ENCODE measurements at places on chromosomes 7 and 10.

GRCh38 chr10:112981553-112981952, 31.5 kb downstream of the TCF7L2 start:
- no peak for DNase-seq

DNA sequence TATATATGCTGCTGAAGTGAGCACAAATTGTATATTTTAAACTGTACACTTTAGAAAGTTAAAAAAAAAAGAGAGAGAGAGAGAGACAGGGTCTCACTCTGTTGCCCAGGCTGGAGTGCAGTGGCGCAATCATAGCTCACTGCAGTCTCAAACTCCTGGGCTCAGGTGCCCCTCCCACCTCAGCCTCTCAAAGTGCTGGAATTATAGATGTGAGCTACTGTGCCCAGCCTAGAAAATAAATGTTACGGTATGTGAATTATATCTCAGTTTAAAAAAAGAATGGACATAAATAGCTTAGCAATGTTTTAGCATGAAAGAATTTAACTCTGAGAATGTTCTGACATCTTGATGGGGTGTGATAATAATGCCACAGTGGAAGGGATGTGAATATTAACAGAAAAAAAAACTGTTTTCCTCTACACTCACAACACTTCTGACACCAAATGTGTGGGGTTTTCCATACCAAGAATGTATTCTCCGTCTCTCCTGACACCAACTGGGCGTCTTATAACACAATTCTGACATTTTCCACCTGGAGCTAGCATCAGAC, 162.1 kb downstream of the PLCE1 start:
- no peak for DNase-seq

DNA sequence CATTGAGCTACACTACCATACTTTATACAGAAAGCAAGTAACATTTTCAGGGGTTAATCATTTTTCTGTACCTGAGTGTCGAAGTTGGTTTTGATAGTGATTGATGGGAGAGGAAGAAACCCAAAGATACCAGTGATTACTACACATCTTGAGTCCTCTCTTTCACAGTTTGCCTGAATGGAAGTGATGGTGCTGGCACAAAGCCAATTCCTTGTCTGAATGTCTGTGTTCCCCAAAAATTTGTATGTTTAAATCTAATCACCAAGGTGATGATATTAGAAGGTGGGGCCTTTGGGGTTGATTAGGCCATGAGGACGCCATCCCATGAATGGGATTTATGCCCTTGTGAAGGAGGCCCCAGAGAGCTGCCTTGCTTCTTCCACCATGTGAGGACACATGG, 696.9 kb upstream of the ANKRD30A start:
- no peak for DNase-seq

- DNase-seq = no peak
These were observed 172.6 kb upstream of the KLF14 start for GRCh38 chr7:130906575-130906974.

DNA sequence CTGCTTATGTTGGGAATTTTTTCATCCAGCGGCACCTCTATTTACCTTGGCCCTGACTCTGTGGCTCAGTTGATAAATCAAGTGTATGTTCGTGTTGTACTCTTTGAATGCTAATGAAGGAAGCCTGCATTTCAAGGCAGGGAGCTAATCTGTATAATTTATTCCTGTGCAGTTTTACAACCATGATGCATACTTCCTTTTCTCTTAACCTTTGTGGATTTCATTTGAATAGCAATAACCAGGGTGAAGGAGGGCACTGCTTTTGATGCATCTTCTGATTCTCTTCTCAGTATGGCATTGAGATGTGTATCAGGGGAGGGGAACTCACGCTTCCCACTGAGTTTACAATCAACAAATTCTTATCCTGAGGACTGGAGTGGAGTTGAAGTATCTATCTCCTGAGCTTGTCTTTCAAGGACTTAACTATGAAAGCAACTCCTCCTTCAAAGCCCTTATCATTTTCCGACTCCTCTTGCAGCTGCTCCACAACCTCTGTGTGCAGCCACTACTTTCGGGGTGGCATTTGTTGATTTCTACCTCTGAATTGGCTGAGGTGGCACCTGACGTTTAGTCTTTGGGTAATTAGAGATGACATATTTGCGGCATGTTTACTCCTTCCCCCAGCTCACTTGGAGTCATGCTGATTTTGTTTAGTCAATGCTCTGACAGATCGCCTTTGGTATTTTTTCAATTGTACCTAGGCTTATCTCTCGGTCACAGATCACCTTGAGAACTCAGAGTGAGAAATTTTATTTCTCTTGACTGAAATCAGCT, 275.2 kb downstream of the PHTF2 start:
- no peak for DNase-seq

GRCh38 chr7:157276091-157276561, 60.7 kb upstream of the DNAJB6 start:
- DNase-seq = no peak

- DNase-seq = no peak
These were observed 68.8 kb upstream of the DNAJB6 start for GRCh38 chr7:157267956-157268355.

DNA sequence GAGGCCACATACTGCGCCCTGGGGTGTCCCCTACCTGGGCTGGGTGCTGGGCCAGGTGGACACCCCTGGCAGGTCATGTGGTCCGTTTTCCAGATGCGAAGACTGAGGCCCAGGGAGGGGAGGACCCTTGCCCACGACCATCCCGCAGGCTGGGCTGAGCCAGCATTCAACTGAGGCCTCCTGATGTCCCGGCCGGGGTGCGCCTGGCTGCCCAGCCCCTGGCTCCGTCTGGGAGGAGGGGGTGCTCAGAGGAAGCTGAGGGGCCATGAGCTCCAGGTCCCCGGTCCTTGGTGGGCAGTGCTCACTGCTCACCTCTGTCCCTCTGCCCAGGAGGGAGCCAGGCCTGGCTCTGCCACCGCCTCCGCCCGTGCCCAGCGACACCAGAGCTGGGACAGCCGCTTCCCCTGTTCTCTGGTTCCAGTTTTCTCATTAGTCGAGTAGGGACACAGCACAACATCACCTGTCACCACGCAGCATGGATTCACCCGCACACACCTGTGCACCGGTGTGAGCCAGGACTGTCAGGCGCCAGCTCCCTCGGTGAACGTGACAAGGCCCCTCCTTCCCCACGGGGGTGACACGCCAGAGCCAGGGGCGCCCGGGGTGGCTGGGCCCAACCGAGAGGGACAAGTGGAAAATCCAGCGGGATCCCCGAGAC, 139.7 kb downstream of the ELFN1 start:
- DNase-seq = no peak

GRCh38 chr7:142797391-142798377, 26.9 kb downstream of the PRSS2 start:
- DNase-seq = no peak

DNA sequence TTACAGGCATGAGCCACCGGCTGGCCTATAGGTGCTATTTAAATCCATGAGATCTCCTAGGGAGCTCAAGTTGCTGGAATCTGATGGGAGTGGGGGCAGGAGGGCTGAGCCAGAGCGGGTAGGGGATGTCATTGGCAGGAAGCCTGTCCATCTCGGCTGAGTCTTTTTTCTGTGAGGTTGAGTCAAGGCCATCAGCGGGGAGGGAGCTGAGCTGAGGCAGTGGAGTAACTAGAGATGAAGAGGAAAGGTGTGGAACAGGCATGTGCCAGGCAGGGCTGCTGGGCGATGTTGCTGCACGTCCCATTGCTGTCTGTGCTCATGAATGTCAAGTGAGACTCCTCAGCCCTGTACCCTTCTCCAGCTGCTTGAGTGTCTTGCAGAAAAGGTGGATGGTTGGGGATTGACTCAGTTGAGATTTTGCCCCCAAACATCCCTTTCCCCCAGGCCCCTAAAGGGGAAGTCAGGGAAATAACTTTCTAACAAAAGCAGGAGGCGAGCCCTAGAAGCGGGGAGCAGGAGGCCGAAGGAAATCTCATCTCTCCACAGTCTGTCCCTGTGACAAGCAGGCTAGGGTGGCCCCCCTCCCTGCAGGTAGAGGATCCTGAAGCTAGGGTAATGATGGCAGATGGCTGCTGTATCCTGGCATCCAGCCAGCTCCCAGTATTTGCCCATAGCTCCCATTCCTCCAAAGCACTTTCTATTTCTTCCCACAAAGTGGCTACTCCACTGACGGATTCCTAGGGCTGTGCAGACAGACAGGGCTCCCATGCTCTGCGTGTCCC, 5.4 kb downstream of the ATP6V1F start:
- no peak for DNase-seq

- peak; percentile 70 for DNase-seq
These were observed 1.9 kb upstream of the CYP26A1 start for GRCh38 chr10:93071674-93072224.

- DNase-seq = no peak
These were observed 1.8 kb downstream of the MMRN2 start for GRCh38 chr10:86955501-86956194.

DNA sequence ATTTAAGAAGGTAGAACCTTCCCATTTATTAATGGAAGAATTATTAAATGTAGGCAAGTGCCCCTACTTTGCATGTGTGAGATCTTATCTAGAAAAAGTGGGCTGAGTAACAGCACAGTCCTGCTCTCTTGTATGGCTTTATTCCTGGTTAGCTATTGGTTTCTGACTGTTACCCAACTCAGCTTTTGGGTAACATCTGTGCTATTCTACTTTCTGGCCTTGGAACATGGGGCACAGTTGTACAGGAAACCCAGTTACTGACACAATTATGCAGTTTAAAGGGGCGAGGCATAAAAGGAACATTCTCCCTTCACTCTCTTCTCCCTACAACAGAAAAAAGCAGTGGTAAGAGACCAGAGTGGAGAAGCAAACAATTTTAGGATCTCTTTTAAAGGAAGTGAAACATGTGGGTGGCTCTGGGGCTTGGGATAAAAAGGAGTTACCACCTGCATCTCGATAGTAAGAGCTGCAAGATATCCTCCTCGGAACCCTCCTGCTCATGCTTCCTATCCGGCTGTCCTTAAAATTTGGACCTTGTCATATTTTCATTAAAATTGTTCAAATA, 16.0 kb downstream of the NUDT5 start:
- no peak for DNase-seq

GRCh38 chr7:135508883-135509588, 866 bp downstream of the CNOT4 start:
- peak; percentile 38 for DNase-seq

DNA sequence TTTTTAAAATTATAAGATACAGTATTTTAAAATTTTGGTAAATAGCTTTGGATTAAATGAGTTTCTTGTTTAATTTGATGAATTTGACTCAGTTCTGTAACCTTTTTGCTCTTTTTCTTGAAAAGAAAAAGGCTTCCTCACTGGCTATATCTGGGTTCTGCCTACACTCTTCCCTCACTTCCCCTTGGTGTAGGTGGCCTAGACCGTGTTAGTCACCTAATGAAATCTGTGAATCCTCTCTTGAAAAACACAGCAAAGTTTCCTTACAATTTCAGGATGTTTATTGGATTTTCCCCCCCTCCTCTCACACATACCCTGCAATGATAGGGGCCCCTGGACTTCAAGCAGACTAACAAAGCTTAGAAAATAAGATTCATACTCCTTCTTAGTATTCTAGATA, 231.6 kb downstream of the ADK start:
- no peak for DNase-seq

GRCh38 chr7:66335318-66335717, 130.2 kb downstream of the TPST1 start:
- DNase-seq = no peak

DNA sequence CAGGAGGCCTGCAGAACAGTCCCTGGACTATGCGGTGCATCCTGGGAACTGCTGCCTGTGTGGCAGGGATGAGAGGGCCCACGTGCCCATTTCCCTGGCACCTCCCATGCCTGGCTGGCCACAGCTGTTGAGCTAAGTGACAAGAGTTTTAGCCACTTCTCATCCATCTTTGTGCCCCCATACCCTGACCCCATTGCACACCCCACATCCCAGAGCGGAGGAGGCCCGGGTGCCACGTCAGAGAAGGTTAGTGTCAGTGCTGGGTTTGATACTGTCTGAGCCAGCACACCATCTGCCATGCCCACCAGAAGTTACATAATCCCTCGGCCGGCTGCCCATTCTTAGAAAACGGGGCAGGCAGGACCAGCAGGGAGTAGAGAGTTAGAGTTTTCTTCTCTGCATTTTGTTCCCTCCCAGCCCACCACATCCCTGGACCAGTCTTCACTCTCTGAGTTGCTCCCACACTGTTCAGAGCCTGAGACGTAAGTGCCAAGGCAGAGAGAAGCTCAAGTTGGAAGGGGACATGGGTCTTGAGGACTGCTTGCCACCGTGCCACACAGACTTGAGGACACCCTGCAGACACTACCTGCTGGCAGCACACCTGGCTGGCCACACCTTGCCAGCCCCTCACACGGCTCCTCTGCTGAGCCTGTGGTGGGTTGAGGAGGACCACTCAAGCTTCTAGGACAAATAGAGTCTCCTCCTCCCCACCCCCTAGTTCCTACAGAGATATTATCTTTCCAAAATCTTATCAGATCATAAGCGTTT, 13.1 kb downstream of the UNC5B start:
- no peak for DNase-seq

- DNase-seq = no peak
These were observed 181.3 kb upstream of the FZD1 start for GRCh38 chr7:91082852-91083495.

DNA sequence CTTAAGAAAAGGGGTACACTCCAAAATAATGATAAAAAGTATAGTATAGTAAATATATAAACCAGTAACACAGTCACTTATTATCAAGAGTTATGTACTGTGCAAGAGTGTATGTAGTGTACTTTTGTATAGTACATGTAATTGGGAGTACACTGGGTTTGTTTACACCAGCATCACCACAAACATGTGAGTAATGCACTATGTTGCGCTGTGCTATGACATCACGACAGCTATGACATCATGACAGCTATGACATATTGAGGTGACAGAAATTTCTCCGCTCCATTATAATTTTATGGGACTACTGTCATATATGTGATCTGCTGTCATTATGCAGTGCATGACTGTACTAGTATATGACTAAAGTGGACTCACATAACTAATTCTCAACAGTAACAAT, 84.6 kb downstream of the KMT2C start:
- no peak for DNase-seq

DNA sequence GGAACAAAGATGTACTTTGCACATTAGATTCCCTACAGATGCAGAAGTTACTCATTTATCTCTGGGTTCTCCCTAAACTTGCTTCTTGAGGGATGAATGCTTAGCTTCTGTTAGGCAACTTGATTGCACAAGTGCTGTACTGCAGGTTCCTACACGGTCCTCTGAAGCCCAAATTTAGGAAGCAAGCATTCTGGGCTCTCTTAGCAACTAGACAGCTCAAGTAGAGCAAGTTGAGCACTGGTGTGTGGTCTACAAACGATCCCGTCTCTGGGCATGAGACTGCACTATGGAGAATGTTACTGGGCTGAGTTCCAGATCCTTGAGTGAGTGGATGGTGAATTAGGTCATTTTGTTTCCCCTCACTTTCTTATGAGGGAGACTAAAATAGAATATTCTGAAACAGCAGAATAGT, 14.3 kb downstream of the SEMA3D start:
- no peak for DNase-seq

Data from HepG2 (cell line).